Activated T-helper 9 cell treated with anti-CD3 and anti-CD28 coated beads, Interleukin-2, amount 50 U/mL, for 16 hours (primary cell): ENCODE measurements at places on chromosomes 1 and 21.

GRCh38 chr21:25737421-25737820 is 2.6 kb downstream of the GABPA start:
- no peak for DNase-seq

- no peak for DNase-seq
Measured at GRCh38 chr1:63198871-63199394, 123.4 kb upstream of the FOXD3 start.

GRCh38 chr21:25904044-25904695 is 169.4 kb downstream of the GABPA start:
- no peak for DNase-seq

- DNase-seq, result no peak
Measured at GRCh38 chr1:33710967-33711366, 152.9 kb upstream of the HMGB4 start.

GRCh38 chr1:151934048-151934493 is 24.8 kb upstream of the THEM4 start:
- no peak for DNase-seq

DNA sequence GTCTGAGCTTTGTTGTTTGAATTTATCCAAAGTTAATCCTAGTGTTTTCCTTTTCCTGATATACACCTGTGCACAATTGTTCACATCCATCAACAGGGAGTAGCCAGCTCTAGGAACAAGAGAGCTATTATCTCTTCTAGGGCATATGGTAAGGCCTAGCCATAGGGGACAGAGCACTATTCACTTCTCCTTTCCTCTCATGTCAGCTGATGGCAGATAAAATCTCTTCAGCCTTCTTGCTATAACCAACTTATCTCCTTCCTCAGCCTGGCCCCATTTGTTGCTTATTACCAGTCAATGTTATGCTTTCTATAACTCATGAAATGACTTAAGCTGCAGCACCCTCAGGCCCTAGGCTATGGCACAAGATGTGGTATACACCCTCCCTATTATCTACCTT is 38.9 kb downstream of the PATJ start:
- DNase-seq, result no peak

DNA sequence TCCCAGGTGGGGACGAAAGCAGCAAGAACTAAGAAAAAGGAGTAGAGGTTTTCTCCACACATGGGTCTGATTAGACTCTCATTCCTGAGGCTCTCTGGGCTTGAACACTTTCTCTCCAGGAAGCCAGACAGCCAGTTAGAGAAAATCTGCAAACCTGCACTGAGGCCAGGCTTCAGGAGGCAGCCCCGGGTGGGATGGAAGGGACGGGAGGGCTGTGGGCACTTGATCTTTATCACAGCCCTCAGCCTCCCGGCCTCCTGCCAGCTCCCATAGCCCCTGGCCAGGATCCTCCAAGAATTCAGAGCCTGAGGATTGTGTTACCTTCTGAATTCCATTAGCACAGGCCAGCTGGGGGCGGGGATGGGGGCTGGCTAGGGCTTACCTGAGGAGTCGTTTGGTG is 40.1 kb downstream of the SERTAD4 start:
- DNase-seq, result no peak

- peak; percentile 48 for DNase-seq
Measured at GRCh38 chr1:156126043-156126629, 11.6 kb downstream of the LMNA start.
